Hepatocyte (in vitro differentiated cells): ENCODE measurements at places on chromosomes 7 and 10. TPM values are rescaled to one million over a fixed set of nuclear protein-coding genes. Genes with fewer than 3 reads are reported as not detected.

LEP gene
- total RNA-seq: not detected in 2 replicates

GATA3 gene
- total RNA-seq: 0.96 and 2.4 TPM in 2 replicates

TEX36 gene
- not detected in 2 replicates for total RNA-seq

ATOH7 gene
- total RNA-seq: 0.17 TPM in 1 of 2 replicates, not detected in the other

ATP6V0A4 gene
- total RNA-seq: 0.84 and 1.1 TPM in 2 replicates

PALD1 gene
- 1.1 and 2.2 TPM in 2 replicates for total RNA-seq

ST8SIA6 gene
- 0.24 TPM in 1 of 2 replicates, not detected in the other for total RNA-seq

LBX1 gene
- total RNA-seq: not detected in 2 replicates

EVX1 gene
- total RNA-seq: 1.1 and 1.6 TPM in 2 replicates

SLC18A3 gene
- total RNA-seq: 1.1 and 1.4 TPM in 2 replicates

MINDY4 gene
- total RNA-seq: 3.1 and 6.3 TPM in 2 replicates

DLX5 gene
- total RNA-seq: 4.0 and 5.0 TPM in 2 replicates

LRRC4 gene
- 15.1 TPM in 2 replicates for total RNA-seq

VSTM4 gene
- 6.5 and 10.2 TPM in 2 replicates for total RNA-seq

MTPN gene
- total RNA-seq: 108 and 131 TPM in 2 replicates

AZGP1 gene
- total RNA-seq: 46.1 and 52.6 TPM in 2 replicates

SH2D4B gene
- total RNA-seq: not detected in 2 replicates

AUTS2 gene
- total RNA-seq: 13.0 and 40.9 TPM in 2 replicates
